Right ventricle myocardium superior (tissue), 1 donor: ENCODE measurements at places on chromosomes 5 and 9.

DNA sequence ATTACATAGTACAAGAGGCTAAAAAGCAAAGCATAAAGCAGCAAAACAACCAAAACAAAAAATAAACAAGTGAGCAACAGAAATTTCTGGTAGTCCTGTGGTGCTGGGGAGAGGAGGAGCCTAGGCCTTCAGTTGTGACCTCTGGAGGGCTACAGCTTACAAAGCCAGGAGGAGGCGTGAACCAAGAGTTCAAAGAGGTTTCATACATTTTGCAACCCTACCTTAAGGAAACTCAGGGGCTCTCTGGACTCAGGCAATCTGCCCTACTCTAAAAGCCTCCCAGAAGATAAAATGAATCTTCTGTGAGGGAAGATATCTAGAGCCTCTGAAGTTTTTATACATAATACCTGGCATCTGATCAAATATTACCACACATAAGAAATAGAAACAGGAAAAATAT lies 187.4 kb downstream of the AGTPBP1 start:
- no peak for DNase-seq

GRCh38 chr5:115072266-115073064 lies 97.2 kb downstream of the TRIM36 start:
- DNase-seq, result no peak

GRCh38 chr9:133735931-133736330 lies 2.2 kb downstream of the SARDH start:
- no peak for DNase-seq

GRCh38 chr5:123665822-123666371 lies 153.9 kb downstream of the CSNK1G3 start:
- DNase-seq, result no peak

GRCh38 chr5:38379350-38379937 lies 121.1 kb downstream of the EGFLAM start:
- DNase-seq, result no peak

- no peak for DNase-seq
Measured at GRCh38 chr5:108386345-108387061, 4.6 kb upstream of the FBXL17 start.

DNA sequence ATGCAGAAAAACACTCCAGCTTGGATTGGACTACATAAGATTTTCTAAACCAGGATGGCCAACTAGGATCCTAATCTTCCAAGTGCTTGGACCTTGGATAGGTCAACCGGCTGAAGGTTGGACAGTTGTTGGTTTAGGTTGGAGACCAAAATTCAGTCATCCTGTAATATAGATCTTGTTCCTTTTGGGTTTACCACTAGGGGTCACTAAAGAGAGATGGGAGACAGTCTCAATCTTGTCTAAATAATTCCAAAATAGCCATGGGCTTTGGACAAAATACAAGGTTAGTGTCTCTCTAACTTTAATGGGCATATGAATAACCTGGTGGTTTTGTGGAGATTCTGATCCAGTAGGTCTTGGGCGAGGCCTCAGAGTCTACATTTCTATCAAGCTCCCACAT lies 148.7 kb upstream of the ERCC6L2 start:
- DNase-seq, result no peak
